ENCODE measurements at places on chromosomes 1 and 21. TPM values are rescaled to one million over a fixed set of nuclear protein-coding genes. Genes with fewer than 3 reads are reported as not detected.
A peak's percentile ranks its signal among the peaks of the same experiment; 100 is the strongest.

BSND gene
- total RNA-seq, result not detected

TSPAN1 gene
- total RNA-seq, result 4.2 TPM

SH2D1B gene
- 0.53 TPM for total RNA-seq

MRPS6 gene
- 142 TPM for total RNA-seq

SPATA21 gene
- 0.49 TPM for total RNA-seq

LHX4 gene
- total RNA-seq, result not detected

DNA sequence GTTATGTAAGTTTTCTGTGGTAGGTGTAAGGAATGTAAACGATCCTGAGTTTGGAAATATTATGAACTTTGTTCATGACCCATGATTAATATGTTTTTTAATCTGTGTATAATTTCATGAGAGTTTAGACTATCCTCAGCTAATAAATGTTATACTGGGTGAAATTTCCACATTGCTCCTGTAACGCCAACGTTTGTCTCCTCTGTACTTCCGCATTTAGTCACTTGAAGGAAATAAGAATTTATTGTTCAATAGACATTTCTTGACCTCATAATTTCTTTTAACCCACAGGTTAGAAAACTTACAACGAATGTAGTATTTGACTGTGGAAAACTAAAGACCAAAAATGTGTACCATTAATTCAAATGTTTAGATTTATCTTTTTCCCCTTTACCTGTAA, 876 bp downstream of the KCNJ15 start:
- no peak for DNase-seq

DNA sequence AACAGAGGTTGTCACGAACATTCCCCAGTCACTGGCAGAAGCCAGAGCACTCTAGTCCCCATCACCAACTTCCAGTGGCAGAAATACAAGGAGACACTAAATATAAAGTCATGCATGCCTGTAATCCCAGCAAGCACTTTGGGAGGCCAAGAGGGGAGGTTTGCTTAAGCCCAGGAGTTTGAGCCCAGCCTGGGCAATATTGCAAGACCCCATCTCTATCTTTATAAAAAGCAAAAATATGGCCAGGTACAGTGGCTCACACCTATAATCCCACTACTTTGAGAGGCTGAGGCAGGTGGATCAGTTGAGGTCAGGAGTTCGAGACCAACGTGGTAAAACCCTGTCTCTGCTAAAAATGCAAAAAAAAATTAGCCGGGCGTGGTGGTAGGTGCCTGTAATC, 6.4 kb downstream of the CYB5RL start:
- DNase-seq, result no peak

DNA sequence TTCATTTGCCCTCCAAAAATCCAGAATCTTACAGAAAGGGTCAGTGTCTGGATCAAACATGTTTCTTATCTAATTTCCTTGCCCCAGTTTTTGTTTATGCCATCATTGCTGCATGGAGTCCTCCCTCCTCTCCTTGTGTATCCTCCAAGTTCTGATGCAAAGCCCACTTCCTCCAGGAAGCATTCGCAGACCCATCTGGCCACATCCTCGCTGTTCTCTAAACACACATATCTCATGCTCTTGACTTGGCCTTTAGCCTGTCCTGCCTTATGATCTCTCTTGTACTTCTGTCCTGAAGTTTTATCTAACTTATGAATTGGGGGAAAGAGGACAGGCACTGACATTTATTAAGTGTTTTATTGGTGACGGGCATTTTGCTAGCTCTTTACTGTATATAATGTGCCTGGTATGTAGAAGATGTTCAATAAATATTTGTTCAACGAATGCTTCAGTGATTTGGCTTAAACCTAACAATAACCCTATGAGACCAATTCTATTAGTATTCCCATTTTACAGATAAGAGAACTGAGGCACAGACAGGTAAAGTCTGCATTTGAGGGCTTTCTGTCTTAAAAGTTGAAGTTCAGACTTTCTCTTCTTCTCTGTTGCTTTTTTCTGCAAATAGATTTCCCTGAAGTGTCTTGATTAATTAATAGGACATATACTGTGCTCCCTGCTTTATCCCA, 19.2 kb upstream of the ID3 start:
- no peak for DNase-seq

GRCh38 chr1:243495442-243496186, 239.8 kb downstream of the SDCCAG8 start:
- DNase-seq, result no peak

- DNase-seq, result no peak
Measured at GRCh38 chr1:6850537-6850936, 65.3 kb downstream of the CAMTA1 start.

GRCh38 chr21:19908390-19908789, 1089.8 kb upstream of the NCAM2 start:
- DNase-seq, result no peak

- no peak for DNase-seq
Measured at GRCh38 chr1:12631571-12631970, 12.3 kb upstream of the AADACL4 start.

GRCh38 chr1:157095551-157095950, 4.1 kb downstream of the ETV3L start:
- peak; percentile 28 for DNase-seq

- DNase-seq, result no peak
Measured at GRCh38 chr1:1683104-1683905, 9.3 kb downstream of the SLC35E2B start.

- no peak for DNase-seq
Measured at GRCh38 chr1:154753426-154753825, 116.7 kb downstream of the KCNN3 start.

- no peak for DNase-seq
Measured at GRCh38 chr1:15543589-15544568, 17.2 kb downstream of the DNAJC16 start.
